ENCODE measurements at places on chromosomes 5 and 9.

DNA sequence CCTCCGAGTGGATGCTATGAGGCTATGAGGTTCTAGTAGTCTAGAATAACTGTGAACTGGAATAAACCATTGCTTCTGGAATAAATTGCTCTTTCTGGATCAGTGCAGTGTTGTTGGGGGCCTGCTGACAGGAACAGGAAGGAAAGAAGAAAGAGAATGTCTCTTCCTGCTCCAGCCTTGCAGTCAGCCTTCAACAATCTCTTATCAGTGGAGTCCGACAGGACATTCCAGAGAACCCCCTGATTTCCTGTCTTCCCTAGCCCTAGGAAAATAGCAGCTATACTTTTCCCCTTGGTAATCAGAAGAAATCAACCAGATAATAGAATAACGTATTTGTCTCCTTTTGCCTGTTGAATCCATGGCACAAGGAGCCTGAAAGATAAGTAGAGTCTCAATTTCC lies 55.4 kb downstream of the WDR36 start:
- no peak for DNase-seq

DNA sequence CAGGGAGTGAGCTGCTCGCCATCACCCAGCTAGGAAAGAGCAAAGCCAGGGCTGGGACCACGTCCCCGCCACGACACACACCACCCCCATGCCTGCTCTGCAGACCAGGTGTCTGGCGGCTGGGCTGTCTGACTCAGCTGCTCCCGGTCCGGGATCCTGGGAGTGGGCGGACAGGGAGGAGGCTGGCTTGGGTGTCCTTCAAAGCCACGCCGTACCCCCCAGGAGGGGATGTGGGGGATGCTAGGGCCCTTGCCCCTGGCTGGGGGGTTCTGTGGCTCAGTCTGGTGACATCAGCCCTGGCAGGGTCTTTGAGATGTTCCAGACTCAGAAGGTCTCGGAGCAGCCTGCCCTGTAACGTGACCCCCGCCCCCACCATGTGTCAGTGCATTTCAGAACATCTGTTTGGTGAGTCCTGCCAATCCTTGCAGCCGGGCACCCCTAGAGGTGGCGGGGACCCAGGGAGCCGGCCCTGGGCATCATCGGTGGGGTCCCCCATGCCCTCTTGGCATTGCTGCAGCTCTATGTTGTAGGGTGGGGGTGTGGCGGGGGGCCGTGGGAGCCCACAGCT lies 62.3 kb downstream of the HMCN2 start:
- no peak for DNase-seq

DNA sequence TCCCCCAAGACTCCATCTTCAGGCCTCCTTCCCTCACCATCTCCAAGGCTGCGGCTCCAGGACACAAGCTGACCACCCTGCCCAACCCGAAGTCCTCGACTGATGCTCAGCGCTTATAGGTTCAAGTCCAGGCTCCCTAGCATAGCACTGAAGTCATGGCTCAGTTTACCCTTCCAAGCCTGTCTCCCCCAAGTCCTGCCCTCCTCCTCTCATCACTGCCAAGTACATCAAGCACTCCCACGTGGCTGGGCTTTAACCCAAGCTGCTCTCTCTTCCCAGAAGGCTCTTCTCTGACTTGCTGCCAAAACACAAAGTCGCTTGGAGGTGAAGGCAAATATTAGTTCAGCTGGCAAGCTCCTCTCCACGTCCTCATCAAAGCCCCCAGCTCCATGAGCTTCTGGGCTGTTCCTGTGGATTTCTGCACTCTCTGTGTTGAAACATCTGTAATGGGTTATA lies 22.1 kb upstream of the MARCHF6 start:
- no peak for DNase-seq

- DNase-seq, result no peak
Observed at GRCh38 chr9:27413511-27414219, 110.4 kb upstream of the IFNK start.

GRCh38 chr5:147675168-147675567 lies 107.4 kb downstream of the JAKMIP2 start:
- no peak for DNase-seq

- DNase-seq, result no peak
Observed at GRCh38 chr9:34507966-34508365, 14.8 kb downstream of the ENHO start.

- no peak for DNase-seq
Observed at GRCh38 chr5:178063277-178063676, 50.1 kb upstream of the N4BP3 start.

DNA sequence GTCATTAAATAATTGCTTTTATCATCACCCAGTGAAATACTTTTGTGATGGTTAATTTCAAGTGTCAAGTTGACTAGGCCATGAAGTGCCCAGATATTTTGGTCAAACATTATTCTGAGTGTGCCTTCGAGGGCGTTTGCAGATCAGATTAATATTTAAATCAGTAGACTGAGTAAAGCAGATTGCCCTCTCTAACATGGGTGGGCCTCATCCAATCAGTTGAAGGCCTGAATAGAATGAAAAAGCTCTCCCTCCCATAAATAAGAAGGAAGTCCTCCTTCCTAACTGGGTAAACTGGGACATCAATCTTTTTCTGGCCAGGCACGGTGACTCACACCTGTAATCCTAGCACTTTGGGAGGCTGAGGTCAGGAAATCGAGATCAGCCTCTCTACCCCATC lies 12.4 kb upstream of the FGF10 start:
- no peak for DNase-seq

DNA sequence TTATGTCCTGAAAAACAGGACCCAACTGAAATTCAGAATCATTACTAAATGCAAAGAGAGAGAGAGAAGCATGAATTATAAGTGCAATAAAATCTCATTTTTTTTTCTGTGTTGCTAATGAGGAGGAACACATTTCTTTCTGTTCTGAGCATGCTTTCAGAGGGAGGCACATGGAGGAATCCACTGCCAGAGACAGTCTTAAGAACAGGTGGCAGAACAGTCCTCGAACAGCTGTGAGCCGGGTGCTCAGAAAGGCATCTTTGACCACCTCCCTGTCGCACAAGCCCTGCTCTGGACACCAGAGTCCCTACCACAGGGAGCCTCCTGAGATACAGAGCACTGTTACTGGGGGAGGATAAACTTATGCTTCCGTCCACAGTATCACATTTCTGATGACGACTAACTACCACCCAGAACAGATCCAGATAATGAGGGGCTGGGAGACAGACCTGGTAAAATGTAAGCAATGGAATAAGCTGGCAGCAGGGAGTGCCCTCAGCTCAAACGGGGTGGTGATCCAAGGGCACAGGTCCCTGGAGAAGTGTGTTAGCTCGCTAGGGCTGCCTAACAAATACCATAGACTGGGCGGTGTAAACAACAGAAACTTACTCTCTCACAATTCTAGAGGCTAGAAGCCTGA lies 134.0 kb downstream of the SLC1A3 start:
- no peak for DNase-seq

- DNase-seq, result peak; percentile 28
Observed at GRCh38 chr9:83649080-83649479, 26.1 kb downstream of the IDNK start.

DNA sequence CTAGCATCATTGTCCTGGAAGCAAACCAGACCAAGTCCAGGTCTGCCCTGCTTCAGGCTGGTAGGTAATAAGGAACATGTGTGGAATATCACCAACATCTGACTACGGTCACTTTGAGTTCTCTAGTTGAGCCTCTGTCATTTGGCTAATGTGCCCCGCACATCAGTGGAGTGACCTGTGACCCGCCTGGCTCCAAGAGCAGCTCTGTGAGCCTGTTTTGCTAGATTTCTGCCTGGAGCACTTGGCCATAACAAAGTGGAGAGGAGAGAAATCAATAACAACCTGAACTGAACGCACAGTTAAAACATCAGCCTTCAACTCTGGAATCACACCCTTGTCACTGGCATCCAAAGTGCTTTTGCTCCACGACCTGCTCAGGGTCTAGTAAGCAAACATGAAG lies 115.7 kb downstream of the PPP2R2B start:
- no peak for DNase-seq

DNA sequence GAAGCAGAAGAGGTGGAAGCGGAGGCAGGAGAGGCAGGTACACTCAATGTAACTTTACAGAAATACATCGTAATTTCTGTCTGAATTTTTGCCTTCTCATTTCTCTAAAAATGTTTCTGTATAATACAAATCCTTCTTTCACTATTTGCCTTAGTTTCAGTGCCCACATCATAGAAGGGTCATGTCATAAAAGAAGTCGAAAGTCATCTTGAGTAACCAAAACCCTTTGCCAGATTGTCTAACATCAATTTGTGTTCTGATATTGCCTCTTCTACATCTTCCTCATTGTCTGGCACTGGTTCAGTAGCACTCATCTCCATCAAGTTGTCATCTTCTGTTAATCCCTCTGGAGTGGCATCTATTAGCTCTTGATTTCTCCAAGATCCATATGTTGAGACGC lies 6.2 kb upstream of the CYFIP2 start:
- no peak for DNase-seq
